ENCODE measurements at places on chromosomes 13 and 19. TPM values are rescaled to one million over a fixed set of nuclear protein-coding genes. Genes with fewer than 3 reads are reported as not detected.
A peak's percentile ranks its signal among the peaks of the same experiment; 100 is the strongest.

- H3K36me3 ChIP-seq, result no peaks in the 10 kb centered on the region
- H3K27ac ChIP-seq, result no peak overlapping the region
- H3K4me3 ChIP-seq, result no peak overlapping the region
- DNase-seq, result no peak
- H3K27me3 ChIP-seq, result peaks cover 3% of the 10 kb centered on the region
- peaks cover 6% of the 10 kb centered on the region for H3K4me1 ChIP-seq
Measured at GRCh38 chr19:41174297-41174928, 18.6 kb upstream of the CYP2S1 start.

DNA sequence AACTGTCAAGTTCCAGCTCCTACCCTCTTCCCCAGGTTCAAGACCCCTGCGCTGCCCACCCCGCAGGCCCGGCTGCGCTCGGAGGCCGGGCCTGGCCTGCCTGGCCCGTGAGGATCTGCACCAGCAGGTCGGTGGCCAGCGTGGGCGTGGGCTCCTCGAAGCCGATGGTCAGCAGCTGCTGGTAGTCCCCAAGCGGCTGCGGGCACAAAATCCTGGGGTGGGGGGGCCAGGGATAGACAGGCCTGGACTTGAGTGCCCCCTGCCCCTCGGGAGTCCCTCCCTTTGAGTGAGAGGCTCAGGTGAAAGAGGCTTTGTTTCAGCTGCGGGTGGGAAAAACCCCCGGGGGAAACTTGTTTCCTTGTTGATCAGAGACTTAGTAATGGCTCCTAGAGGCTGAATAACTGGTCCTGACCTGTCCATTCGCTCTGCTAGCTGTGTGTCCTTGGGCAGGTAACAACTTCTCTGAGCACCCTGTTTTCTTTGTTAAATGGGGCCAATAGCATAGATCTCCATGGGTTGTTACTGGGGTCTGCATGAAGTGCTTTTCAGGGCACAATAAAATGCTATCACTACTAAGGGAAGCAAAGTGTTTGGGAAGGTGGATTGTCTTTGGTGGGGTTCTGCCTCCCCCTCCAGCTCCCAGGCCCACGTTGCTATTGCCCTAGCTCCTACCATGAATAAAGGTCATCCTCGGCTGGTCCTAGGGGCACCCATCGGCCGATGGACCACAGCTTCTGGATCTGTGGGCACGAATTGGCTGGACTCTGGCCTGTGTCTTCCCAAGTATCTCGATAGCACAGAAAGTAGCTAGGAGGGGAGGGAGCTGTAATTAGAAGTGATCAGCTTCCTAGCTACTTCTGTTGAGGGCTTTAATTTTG lies 3.5 kb downstream of the C19orf67 start:
- no peaks in the 10 kb centered on the region for H3K36me3 ChIP-seq
- H3K4me3 ChIP-seq, result peak overlapping the region; percentile 92
- H3K4me1 ChIP-seq, result peaks cover 16% of the 10 kb centered on the region
- no peaks in the 10 kb centered on the region for H3K27me3 ChIP-seq
- peak overlapping the region; percentile 92 for H3K27ac ChIP-seq

DNA sequence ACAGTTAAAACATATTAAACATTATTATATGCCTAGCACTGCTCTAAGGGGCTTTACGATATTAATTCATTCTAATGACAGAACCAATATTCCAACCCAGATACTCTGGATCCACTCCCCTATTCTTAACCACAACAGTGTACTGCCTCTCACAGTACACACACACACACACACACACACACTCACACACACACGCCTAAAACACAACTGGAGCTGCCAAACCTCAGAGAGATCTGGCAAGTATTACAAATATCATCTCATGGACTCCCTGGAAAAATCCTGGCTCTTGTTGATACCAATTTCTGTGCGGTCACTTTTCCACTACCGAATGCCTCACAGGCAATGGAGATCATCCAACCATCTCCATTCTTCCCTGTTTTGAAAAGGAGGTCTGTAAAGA lies 1.3 kb downstream of the ZNF780A start:
- peaks cover 35% of the 10 kb centered on the region for H3K4me1 ChIP-seq
- H3K4me3 ChIP-seq, result peak overlapping the region; percentile 99
- no peak for DNase-seq
- H3K36me3 ChIP-seq, result peaks cover 30% of the 10 kb centered on the region

DNA sequence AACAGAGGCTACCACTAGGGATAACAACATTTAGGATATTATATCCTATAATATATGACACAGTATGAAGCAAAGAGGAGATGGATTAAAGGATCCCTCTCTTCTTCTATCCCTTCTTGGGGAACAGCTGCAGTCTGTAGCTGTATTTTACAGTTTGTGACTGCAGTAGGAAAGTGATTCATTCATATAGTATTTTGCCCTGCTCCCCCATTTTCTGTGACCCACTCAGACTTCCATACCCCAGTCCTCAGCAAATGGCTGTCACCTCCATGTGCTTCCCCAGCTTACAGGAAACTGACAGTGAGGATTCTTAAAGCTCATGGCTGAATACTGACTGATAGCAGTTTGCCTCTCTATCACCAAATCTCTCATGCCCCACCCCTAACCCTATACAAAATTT lies 27.5 kb downstream of the MICU2 start:
- no peaks in the 10 kb centered on the region for H3K27me3 ChIP-seq
- peaks cover 34% of the 10 kb centered on the region for H3K4me1 ChIP-seq
- no peak overlapping the region for H3K27ac ChIP-seq

- peak; percentile 33 for DNase-seq
- no peak overlapping the region for H3K4me3 ChIP-seq
- H3K4me1 ChIP-seq, result no peaks in the 10 kb centered on the region
- no peak overlapping the region for H3K27ac ChIP-seq
Measured at GRCh38 chr13:112453207-112453829, 77.2 kb downstream of the SPACA7 start.

- H3K4me3 ChIP-seq, result no peak overlapping the region
- H3K27ac ChIP-seq, result no peak overlapping the region
- no peaks in the 10 kb centered on the region for H3K36me3 ChIP-seq
- DNase-seq, result no peak
- peaks cover 15% of the 10 kb centered on the region for H3K4me1 ChIP-seq
- H3K27me3 ChIP-seq, result peaks cover 11% of the 10 kb centered on the region
Measured at GRCh38 chr19:18596752-18597157, 8.2 kb downstream of the REX1BD start.

The CRLF1 gene
- not detected for total RNA-seq

DNA sequence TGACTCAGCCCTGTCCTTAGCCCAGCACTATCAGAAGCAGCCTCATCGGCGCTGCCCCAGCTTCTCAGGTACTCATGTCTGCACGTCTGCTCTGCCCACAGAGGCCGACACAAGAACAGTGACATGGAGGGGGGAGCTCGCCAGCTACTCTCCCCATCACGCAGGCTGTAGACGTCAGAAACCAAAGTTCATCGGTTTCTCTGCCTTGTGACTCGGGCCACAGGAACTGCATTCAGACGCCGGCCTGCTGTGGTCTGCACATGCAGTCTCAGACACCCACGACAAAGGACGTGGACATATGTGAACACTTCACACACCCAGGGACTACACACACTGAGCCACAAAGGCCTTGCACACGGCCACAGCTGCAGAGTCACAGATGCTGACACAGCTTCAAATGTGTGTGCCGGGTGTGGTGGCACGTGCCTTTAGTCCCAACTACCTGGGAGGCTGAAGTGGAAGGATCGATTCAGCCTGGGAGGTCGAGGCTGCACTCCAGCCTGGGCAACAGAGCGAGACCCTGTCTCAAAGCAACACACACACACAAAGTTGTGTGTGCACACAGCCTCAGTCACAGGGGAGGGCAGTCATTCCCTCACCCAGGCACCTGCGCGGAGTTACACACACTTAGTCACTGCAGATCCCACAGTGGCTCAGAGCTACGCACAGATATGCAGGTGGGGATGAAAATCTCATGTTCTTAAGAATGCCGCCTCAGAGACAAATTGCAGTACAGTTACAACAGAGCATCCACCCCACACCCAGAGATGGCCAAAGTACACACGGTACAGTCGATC lies 4.9 kb upstream of the ZFP36 start:
- peaks cover 8% of the 10 kb centered on the region for H3K36me3 ChIP-seq
- H3K27ac ChIP-seq, result peak overlapping the region; percentile 95
- H3K27me3 ChIP-seq, result no peaks in the 10 kb centered on the region
- peak overlapping the region; percentile 60 for H3K4me3 ChIP-seq

The TMEM272 gene
- total RNA-seq, result 0.09 TPM

DNA sequence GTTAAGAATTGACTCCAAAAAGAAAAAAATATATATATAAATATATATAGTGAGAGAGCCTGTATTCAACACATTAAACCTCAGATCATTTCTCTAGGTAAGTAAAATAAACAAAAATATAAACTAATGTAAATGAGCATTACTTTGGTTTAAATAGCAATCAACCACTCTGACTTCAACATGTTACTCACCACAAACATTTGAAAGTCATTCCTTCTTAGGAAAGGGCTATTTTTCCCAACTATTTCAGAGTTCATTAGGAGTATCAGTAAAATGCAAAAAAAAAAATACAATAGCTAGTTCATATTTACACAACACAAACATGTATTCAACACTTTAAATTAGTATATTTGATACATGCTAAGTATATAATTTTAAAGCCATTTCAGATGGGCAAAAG lies 40.5 kb downstream of the KLF12 start:
- H3K4me3 ChIP-seq, result no peak overlapping the region
- no peak for DNase-seq
- H3K36me3 ChIP-seq, result peaks cover 8% of the 10 kb centered on the region
- H3K27ac ChIP-seq, result no peak overlapping the region
- H3K4me1 ChIP-seq, result peaks cover 36% of the 10 kb centered on the region

DNA sequence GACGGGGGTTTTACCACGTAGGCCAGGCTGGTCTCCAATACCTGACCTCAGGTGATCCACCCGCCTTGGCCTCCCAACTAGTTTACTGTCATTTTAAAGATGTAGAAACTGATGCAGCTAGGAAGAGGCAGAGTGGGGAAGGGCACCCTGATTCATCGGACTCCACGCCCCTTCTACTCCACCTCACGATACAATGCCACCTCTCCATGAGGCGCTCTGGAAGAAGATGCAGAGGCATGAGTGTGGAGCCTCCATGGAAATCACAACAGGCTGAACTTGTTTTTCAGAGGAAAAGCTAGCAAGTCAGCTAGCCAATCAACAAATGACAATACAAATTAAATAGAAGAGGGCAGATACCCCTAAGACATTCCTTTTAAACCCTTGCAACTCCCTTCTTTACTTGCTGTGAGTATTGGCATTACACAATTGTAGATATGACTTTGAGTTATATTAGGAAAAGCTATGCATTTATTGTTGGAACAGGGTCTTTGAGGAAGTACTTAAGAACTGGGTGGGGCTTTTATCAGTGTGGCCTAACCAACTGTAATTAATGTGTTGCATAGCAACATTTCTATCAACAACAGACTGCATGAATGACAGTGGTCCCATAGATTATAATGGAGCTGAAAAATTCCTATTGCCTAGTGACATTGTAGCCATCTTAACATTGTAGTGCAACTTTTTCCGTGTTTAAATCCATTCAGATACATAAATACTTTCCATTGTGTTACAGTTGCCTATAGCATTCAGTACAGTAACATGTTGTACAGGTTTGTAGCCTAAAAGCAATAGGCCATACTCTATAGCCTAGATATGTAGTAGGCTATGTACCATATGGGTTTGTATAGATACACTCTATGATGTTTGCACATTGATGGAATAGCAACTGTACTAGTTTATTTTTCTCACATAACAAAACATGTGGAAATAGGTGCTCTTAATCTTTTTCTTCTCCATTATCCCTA lies 17.6 kb downstream of the WDFY2 start:
- no peaks in the 10 kb centered on the region for H3K27me3 ChIP-seq
- H3K4me1 ChIP-seq, result peaks cover 12% of the 10 kb centered on the region
- H3K36me3 ChIP-seq, result peaks cover 10% of the 10 kb centered on the region

DNA sequence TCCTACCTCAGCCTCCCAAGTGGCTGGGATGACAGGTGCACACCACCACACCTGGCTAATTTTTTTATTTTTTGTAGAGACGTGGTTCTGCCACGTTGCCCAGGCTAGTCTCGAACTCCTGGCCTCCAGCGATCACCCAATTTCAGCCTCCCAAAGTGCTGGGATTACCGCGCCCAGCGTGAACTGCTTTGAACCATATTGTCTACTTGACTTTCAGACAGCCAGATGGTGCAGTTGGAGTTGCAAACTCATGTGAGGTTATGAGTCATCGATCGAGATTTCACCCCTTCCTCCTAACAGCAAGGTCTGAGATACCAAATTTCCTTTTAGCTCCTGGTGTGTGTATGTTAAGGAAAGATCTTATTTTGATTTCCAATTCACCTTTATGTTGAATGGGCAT lies 2.7 kb downstream of the SLC27A1 start:
- peak; percentile 53 for DNase-seq
- H3K27me3 ChIP-seq, result peaks cover 7% of the 10 kb centered on the region
- peak overlapping the region; percentile 37 for H3K27ac ChIP-seq
- no peak overlapping the region for H3K4me3 ChIP-seq

The FCER2 gene
- total RNA-seq, result not detected

GRCh38 chr13:23776698-23777574 lies 112.3 kb downstream of the MIPEP start:
- peaks cover 6% of the 10 kb centered on the region for H3K36me3 ChIP-seq
- H3K27me3 ChIP-seq, result no peaks in the 10 kb centered on the region
- peaks cover 10% of the 10 kb centered on the region for H3K4me1 ChIP-seq
- no peak overlapping the region for H3K4me3 ChIP-seq
- no peak for DNase-seq
- H3K27ac ChIP-seq, result no peak overlapping the region

- no peaks in the 10 kb centered on the region for H3K27me3 ChIP-seq
- no peak overlapping the region for H3K27ac ChIP-seq
- no peaks in the 10 kb centered on the region for H3K4me1 ChIP-seq
- H3K4me3 ChIP-seq, result no peak overlapping the region
- no peaks in the 10 kb centered on the region for H3K36me3 ChIP-seq
Measured at GRCh38 chr13:109333893-109334651, 452.3 kb downstream of the IRS2 start.

DNA sequence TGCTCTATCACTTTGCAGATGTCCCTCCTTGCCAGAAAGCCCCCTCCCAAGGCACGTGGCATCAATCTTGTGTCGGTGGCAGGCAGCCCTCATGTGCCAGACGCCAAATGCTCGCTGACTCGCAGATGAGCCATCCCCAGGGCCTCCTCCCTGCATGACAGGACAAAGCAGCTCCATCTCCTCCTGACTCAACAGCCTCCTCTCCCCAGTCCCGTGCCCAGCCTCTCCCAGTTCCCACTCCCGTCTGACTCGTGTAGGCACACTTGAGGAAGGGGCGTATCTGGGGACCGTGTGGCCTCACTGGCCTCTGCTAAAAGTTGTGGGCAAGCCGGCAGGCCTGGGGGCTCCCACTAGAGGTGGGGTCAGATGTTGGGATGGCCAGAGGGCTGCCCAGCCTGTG lies 133.6 kb downstream of the STK24 start:
- no peak overlapping the region for H3K4me3 ChIP-seq
- H3K36me3 ChIP-seq, result no peaks in the 10 kb centered on the region
- no peaks in the 10 kb centered on the region for H3K27me3 ChIP-seq
- no peak overlapping the region for H3K27ac ChIP-seq
- no peak for DNase-seq

- no peak overlapping the region for H3K27ac ChIP-seq
- DNase-seq, result no peak
- H3K36me3 ChIP-seq, result no peaks in the 10 kb centered on the region
- no peaks in the 10 kb centered on the region for H3K27me3 ChIP-seq
- no peaks in the 10 kb centered on the region for H3K4me1 ChIP-seq
- H3K4me3 ChIP-seq, result no peak overlapping the region
Measured at GRCh38 chr19:29121684-29122083, 91.3 kb downstream of the UQCRFS1 start.

GRCh38 chr13:108924134-108924533 lies 294.7 kb downstream of the MYO16 start:
- H3K4me3 ChIP-seq, result no peak overlapping the region
- no peak overlapping the region for H3K27ac ChIP-seq
- no peaks in the 10 kb centered on the region for H3K27me3 ChIP-seq
- no peaks in the 10 kb centered on the region for H3K36me3 ChIP-seq
- no peaks in the 10 kb centered on the region for H3K4me1 ChIP-seq
- DNase-seq, result no peak

The SELENOV gene
- total RNA-seq, result not detected
